ENCODE measurements at places on chromosomes 2 and 18. TPM values are rescaled to one million over a fixed set of nuclear protein-coding genes. Genes with fewer than 3 reads are reported as not detected.

ACVR1 gene
- total RNA-seq, result 13.1 TPM

- DNase-seq, result no peak
Measured at GRCh38 chr18:79805211-79805887, 7.6 kb downstream of the KCNG2 start.

DNA sequence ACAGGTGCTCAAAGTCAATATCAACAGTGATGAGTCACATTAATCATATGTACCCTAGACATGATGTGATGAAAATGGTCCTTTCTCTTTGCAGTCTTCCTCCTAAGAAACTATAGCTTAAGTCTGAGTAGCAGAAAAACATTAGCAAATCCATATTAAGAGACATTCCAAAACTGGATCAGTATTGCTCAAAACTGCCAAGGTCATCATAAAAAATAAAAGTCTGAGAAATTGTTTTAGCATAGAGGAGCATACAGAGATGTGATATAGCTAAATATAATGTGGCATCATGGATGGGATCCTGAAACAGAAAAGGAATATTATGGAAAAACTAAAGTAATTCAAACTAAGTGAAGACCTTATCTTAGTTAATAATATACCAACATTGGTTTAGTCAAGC lies 1316.1 kb downstream of the SUCLG1 start:
- no peak for DNase-seq

DNA sequence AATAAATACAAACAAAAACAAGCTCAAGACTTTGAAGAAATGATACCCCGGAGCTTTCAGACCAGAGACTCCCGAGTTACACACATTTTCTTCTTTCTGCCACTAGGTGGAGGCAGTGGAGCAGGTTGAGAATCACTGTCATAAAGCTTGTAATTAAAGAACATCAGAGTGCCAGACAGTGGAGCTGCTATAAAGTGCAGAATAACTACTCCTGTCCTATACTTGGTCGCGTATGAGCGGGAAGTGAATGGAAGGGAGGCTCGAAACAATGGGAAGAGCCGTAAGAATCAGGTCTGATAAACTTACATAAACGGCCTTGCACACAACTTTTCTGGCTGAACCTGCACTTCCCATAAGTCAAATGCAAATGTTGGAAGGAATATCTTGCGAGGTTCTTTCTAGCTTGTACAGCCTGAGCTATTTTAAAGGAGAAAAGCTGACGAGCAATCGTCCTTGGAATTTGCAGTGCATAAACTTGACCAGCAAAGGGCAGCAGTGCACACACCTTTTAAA lies 189.0 kb downstream of the RPIA start:
- DNase-seq, result no peak

DNA sequence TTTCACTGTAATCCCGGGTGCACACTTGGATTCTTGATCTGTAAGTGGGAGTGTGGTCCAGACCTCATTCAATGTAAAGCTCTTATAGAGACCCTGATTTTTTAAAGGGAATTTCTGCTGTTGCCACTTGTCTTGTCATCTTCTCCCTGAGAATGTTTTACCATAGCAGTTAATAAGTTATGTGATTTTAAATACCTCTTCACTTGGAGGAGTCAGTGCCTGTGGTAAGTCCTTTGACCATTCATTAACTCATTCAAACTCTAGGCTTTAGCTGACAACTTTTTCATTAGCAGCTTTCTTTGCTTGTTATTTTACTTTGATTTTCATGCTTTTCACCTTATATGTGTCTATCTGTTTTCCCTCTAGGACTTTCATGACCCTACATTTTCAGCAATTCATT lies 51.3 kb downstream of the FMNL2 start:
- no peak for DNase-seq
